Activated CD8-positive, alpha-beta memory T cell treated with anti-CD3 and anti-CD28 coated beads for 48 hours (primary cell): ENCODE measurements at places on chromosomes 1 and 21.

DNA sequence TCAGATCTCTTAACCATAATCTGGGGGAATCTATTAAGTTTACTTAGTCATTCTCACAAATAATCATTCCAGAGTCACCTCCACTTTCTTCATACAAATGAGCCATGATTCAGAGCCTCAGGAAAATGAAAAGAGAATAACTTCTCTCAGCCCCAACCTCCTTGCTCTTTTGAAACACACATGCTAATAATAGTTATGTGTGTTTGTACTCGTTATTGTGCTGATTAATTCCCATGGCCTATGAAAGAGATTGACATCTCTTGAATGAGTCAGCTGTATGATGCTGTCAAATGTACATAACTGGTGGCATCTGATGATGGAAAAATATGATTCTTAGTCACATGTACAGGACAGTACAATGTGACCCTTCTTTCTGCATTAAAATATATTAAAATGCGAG lies 41.5 kb downstream of the DTL start:
- no peak for DNase-seq

- no peak for DNase-seq
Observed at GRCh38 chr1:27192039-27192529, 37.2 kb upstream of the SLC9A1 start.

GRCh38 chr1:160578525-160579191 lies 638 bp downstream of the CD84 start:
- DNase-seq, result no peak

DNA sequence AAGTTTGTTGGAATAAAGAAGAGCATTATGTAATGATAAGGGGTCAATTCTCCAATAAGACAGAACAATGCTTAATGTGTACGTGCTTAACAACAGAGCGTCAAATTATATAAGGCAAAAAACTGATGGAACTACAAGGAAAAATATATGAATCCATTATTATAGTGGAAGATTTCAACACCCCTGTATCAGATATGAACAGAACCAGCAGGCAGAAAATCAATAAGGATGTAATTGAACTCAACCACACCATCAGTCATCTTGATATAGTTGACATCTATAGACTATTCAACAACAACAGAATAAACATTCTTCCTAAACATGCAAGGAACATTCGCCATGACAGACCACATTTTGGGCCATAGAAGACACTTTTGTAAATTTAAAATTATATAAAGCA lies 3.6 kb upstream of the CDC73 start:
- no peak for DNase-seq

GRCh38 chr1:110348050-110348449 lies 8.9 kb downstream of the RBM15 start:
- DNase-seq, result no peak

DNA sequence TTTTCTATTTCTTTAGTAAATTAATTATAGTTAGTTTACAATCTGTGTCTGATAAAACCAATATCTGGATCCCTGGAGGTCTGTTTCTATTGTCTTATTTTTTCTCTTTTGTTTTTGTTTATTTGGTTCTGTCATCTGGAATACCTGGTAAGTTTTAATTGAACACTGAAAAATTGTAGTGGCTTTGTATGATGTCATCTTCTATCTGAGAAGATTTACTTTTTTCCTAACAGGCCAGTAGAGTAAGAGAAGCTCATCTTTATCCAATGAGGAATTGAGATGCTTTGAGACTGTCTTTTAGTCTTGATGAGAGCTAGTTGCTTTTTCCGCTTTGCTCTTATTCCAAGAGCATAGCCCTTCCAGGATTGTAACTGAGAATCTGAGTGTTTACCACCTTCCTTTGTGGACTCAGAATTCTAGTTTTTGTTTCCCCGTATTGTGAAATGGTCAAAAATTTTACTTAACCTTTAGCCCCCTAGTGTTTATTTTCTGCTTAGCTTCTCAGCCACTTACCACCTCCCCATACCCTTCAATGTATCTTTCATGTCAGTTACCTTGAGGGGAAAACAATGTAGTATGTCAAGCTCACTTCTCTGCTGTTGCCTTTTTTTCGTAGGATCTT lies 25.0 kb downstream of the PTGFRN start:
- DNase-seq, result no peak

DNA sequence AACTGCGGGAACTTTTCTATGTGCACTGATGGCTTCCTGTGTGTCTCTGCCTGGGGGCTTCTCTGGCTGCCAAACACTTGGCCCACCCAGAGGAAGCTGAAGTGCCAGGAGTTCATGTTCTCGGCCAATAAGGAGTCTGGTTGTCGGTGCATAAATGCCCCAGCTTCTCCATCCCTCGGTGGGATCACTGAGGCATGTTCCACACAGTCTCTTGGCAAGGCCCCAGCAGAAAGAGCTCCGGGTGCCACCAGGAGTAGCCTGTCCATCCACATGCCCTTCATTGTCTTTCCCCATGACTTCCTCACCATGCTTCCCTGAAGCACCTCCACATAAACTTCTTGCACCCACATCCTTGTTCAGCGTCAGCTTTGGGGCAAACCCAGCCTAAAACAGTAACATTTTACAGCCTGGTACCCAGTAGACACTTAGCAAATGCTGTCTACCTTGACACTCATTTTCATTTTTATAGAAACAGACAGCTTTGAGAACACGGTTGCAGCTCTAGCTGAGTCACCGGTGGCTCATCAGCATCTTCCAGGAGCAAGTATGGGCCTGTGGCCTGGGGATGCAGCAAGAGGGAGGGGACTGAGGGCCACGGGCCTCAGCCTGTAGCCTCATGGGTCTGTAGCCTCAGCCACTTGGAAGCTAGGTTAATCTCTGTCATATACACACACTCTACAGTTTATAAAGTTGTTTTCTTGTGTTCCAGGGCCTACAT lies 14.8 kb upstream of the CDCP2 start:
- DNase-seq, result no peak

DNA sequence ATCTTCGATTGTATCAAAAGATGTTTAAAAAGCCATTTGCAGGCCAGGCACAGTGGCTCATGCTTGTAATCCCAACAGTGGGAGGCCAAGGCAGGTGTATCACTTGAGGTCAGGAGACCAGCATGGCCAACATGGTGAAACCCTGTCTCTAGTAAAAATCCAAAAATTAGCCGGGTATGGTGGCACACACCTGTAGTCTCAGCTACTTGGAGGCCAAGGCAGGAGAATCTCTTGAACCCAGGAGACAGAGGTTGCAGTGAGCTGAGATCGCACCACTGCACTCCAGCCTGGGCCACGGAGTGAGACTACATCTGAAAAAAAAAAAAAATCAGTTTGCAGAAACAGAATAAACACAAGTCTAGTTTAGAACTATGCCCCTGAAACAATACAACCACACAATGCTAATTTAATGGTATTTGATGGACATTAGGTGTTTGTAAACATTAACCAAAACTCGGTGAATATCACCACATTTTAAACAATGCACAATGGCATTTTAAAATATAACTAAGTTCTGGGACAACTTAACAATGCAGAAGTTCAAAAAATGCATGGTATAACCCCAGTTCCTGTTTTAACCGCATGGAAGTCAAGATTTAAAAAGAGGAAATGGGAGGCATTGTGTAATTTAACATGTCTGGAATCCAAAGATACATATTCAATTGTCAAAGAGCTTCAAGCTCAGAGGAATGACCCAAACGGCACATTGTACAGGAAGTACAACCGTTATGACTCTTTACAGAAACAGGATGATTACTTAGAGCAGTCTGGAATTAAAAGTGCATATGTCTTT lies 7.1 kb upstream of the PTTG1IP start:
- DNase-seq, result no peak

DNA sequence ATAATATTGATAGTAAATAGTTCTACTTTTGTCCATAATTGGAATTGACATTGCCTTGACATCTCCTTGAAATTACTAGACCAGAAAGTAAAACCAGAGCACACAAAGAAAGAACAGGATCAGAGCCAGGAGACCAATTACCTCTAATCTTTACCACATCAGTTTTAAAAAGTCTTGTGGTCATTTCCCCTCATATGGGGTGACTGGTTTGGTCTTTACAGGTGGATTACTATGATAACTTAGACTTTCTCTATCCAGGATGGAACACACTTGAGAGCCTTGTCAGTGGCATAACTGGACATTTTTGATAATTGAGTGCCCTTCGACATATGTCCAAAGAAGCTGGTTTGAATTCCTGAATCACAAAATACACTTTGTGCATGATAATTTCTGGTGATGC lies 1148.1 kb upstream of the NCAM2 start:
- no peak for DNase-seq

- DNase-seq, result no peak
Observed at GRCh38 chr1:227961651-227962466, 14.1 kb upstream of the WNT9A start.

DNA sequence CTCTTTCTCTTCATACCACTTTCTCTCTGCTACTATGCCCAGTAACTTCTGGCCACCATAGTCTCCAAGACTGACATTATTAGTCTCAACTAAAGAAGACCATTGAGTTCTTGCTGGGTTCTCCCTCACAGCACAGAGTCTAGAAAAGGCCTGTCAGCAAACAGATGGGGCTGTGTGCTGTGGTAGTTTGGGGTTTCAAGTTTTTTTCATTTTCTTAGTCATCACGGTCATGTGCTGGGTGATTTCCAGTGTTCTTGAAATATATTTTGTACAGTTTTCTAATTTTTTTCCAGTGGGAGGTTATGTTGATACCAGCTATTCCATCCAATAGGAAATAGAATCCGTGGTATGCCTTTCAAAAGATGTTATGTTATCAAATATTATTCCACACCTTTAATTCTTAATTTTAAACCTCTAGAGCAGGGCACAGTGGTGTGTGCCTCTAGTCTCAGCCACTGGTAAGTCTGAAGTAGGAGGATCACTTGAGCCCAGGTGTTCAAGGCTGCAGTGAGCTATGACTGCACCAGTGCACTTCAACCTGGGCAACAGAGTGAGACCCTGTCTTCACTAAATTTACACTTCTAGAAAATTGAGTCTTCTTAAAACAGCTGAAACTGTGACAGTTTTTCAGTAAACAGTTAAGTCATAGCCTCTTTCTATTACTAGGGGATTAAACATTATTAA lies 8.3 kb downstream of the CFHR2 start:
- no peak for DNase-seq

- no peak for DNase-seq
Observed at GRCh38 chr21:20603236-20603635, 395.0 kb upstream of the NCAM2 start.

- no peak for DNase-seq
Observed at GRCh38 chr21:17472182-17472581, 40.7 kb upstream of the CXADR start.

- no peak for DNase-seq
Observed at GRCh38 chr1:36268981-36269380, 37.2 kb upstream of the SH3D21 start.

GRCh38 chr1:170807432-170807831 lies 127.9 kb upstream of the MROH9 start:
- DNase-seq, result no peak

- DNase-seq, result no peak
Observed at GRCh38 chr1:209607102-209607794, 23.7 kb downstream of the CAMK1G start.

- no peak for DNase-seq
Observed at GRCh38 chr21:37916310-37917051, at the start of gene KCNJ6. KCNJ6 (minus strand) TSS chr21:37916457; CDS start chr21:37840682, 75,775 bp downstream.

DNA sequence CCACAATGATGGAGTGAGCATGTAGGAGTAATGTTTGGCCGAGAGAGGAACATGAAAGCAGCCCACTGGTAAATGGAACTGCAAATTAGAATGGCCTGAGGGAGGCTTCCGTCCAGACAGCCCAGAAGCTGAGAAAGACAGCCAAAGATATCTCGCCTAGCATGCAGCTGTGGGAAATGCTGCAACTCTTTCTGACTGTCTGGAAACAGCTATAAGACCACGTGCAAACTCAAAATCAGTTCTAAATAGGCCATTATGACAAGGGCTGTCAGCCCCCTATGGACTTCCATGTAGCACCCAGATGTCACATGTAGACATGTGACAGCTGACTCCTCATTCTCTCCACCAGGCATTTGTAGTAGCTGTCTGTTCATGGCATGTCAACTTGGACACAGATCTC lies 62.9 kb upstream of the ATP1A1 start:
- no peak for DNase-seq

DNA sequence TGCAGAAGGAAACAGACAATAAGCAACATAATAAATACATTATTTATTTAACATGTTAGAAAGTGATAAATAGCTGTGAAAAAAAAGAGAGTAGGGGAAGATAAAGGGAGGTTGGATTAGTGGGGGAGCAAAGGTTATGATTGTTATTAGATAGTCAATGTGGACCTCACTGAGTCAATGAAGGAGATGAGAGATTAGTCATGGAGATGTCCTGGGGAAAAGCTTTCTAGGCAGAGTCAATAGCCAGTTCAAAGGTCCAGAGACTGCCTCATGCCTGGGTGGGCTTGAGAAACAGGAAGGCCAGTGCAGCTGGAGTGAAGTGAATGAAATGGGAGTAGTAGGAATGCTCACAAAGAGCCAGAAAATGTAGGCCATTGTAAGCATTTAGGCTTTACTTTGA lies 187.1 kb upstream of the CACYBP start:
- no peak for DNase-seq

DNA sequence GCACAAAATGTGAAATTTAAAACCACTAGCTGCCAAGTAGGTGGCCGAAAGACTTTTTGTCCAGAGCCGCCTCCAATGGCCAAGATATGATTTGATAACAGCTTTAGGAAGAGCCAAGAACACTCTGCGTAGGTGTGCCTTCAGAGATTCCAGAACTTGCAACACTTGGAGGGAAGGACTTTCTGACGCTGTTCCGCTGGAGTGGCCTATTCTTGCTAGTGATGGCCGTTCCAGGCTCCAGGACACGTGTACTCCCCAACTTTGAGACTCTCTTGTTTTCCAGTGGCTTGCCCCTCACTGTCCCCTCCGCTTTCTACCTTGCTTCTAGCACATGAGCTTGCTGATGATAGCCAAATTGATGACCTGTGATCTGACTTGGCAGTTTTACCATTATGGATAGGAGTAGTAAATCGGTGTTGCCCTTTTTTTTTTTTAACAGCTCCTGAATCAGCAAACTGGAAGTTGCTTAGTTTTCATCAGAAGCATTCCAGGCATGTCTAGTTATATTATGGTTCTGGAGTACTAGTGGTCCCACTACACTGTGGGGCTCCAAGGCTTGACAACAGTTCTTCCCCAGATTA lies 1.0 kb downstream of the PRDX6 start:
- no peak for DNase-seq

- no peak for DNase-seq
Observed at GRCh38 chr1:178093494-178093950, 382 bp upstream of the RASAL2 start.

DNA sequence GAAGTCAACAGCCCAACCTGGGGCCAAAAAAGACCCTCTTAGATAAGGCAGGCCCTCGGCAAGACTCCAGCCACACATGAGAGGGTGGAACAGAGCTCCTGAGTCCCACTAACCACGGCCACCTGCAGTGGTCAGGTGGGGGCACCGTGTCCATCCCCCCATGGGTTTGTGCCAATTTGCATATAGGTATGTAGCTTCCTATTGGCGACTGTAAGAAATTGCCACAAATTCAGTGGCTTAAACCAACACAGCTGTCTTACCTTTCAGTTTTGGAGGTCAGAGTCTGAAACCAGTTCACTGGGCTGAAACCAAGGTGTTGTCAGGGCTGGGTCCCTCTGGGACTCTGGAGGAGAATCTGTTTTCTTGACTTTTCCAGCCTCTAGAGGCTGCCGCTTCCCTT lies 59.3 kb downstream of the COL18A1 start:
- DNase-seq, result no peak

- DNase-seq, result no peak
Observed at GRCh38 chr1:193143285-193143684, 21.5 kb downstream of the CDC73 start.
